ENCODE measurements at places on chromosomes 5 and 9.

DNA sequence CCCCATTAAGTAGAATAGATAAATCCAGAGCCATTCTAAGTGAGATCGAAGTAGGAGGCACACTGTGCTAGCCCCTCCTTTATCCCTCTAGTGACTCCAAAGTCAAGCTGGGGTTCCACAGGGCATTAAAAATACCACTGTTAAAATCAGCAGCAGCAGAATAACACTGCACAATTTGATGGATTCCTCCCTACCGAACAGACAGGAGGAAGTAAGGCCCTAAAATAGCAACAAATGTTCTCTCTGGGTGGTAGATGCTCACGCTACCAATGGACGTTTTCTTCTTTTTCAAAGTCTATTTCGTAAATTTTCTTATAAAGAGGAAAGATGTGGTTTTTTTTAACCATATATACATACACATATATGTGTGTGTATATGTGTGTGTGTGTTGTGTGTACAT lies 54.4 kb downstream of the FBXW11 start:
- no peak for DNase-seq

- no peak for DNase-seq
Observed at GRCh38 chr9:93183663-93184431, at the start of gene WNK2. TSS of gene WNK2 (plus strand) at chr9:93184139. CDS start at chr9:93184930, 791 bp downstream.

DNA sequence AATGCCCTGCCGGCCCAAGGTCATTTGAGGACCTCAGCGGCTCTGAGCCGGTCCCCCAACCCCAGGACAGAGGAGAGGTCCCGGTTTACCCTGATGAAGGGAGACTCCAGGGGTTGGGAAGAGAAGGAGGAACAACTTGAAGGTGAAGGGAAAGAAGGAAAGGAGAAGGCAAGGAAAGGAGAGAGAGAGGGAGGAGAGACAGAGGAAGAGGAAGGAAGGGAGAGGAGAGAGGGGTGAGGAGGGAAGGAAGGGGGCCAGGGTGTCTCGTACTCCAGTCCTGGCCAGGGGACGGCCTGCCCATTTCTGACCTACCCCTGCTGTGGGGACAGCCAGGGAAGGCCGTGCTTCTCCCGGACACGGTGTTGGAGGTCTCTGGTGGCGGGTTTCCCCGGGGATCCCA lies 1.9 kb downstream of the PRRX2 start:
- no peak for DNase-seq

DNA sequence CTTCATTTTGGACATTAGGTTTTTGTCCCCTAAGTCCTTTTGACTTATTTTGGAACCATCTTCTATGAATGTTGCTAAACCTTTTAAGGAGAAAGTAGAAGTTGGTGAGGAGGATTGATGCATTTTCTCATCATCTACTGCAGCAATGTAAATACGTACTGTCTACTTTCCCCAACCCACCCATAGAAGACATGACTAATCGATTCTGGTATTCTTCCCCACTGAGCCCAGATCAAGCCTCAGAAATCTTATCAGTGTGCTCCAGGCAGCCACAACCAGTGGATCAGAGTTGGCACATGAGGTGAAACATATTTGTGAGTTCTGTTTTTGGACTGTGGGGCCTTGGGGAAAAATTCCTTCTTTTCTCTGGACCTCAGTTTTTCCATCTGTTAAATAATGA lies 57.7 kb downstream of the FGF18 start:
- no peak for DNase-seq

DNA sequence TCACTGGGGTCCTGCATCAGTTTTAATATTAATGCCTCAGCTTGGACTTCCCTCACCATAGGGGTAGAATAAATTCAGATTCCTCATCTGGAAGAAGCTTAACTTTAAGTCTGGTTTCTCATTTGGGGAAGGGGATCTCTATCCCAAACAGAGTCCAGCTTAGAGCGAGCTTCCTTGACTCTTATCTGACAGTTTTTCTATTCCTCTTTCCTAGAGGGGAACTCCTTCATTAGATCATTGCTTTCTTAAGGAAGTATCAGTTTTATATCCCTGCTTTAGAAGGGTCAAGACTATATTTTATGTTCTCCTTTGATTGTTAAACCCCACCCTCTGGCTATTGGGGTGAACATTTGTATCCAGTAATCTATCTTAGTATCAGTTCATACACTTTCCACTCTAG lies 24.2 kb upstream of the CDC42SE2 start:
- DNase-seq: no peak

DNA sequence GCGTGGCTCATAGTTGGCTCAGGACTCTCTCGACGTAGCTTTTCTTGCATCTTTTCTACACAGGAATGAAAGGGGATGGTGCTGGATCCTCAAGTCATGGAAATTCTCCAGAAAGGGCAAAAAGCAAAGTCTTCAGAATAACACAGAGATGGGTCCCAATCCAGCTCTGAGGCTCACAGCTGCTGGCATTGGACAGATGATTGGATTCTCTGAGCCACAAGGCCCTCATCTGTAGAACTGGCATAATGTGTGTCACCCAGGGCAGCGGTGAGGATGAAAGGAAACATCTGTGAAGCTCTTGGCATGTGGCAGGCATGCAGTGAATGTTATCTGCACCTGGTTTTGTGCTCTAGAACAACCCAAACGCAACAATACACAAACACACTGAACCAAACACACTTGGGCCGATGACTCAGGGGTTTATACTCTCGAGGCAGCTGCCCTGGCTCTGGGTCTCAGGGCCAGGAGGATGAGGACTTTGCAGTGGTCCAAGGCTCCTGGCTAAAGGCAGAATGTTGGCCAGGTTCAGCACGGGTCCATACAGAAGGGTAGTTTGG lies 64.0 kb upstream of the UBTD2 start:
- DNase-seq: no peak
